C1 segment of cervical spinal cord (tissue), 14 donors: ENCODE measurements at places on chromosomes 2 and 18.

DNA sequence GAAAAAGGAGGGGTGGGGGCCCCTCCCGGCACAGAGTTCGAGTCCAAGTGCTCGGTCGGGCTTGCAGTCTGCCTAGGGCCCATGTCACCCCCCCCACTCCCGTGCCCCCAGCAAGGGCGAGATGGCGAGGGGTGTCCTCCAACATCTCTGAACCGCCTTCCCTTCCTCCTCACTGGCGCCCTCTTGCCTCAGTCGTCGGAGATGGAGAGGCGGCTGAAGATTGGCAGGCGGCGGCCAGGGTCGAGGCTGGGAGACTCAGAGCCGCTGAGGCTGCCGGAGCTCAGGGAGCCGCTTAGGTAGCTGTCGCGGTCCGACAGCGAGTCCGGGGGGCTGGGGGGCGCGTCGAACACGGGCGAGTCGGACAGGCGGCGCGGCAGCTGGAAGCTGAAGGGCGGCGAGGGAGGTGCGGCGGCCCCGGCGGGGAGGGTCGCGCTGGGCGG is 2.3 kb downstream of the ZFP36L2 start:
- peak; percentile 43 for DNase-seq

GRCh38 chr2:219213486-219214071 is 5.2 kb downstream of the ABCB6 start:
- no peak for DNase-seq

DNA sequence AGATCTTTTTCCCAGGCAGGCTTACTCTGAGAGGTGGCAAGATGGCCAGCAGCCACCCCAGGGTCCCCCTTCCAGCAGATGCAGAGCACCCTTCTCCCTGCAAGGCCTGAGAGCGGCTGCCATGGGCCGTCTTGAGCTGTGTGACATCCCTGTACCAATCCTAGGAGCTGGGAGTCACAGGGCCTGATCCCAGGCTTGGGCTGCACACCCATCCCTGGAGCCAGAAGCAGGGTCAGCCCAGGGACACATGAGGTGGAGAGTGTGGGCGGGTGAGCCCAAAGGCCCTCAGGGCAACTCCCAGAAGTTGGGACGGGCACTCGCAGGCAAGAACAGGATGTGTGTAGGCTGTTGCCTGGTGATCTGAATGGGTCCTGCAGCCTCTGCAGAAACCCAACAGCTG is 40.5 kb downstream of the CROCC2 start:
- DNase-seq, result no peak

DNA sequence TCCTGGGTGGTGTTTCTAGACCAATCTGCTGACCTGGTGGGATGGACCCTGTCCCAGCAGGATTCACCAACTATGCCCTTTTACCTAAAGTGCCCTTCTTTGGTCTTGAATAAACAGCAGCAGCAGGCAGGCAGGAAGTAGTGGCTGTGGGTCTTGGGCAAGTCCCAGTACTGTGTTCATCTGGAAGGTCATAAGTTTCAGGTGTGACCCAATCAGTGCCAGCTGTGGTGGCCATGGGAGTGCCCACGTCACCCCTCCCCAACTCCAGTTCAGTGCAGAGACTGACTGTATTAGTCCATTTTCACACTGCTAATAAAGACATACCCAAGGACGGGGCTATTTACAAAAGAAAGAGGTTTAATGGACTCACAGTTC is 148.3 kb upstream of the SRD5A2 start:
- DNase-seq, result no peak

GRCh38 chr18:3875961-3876360 is 426.0 kb downstream of the TGIF1 start:
- no peak for DNase-seq

GRCh38 chr18:54872681-54873080 is 44.4 kb downstream of the RAB27B start:
- DNase-seq, result no peak

- DNase-seq, result no peak
Observed at GRCh38 chr2:27021253-27022049, 11.3 kb upstream of the TMEM214 start.

DNA sequence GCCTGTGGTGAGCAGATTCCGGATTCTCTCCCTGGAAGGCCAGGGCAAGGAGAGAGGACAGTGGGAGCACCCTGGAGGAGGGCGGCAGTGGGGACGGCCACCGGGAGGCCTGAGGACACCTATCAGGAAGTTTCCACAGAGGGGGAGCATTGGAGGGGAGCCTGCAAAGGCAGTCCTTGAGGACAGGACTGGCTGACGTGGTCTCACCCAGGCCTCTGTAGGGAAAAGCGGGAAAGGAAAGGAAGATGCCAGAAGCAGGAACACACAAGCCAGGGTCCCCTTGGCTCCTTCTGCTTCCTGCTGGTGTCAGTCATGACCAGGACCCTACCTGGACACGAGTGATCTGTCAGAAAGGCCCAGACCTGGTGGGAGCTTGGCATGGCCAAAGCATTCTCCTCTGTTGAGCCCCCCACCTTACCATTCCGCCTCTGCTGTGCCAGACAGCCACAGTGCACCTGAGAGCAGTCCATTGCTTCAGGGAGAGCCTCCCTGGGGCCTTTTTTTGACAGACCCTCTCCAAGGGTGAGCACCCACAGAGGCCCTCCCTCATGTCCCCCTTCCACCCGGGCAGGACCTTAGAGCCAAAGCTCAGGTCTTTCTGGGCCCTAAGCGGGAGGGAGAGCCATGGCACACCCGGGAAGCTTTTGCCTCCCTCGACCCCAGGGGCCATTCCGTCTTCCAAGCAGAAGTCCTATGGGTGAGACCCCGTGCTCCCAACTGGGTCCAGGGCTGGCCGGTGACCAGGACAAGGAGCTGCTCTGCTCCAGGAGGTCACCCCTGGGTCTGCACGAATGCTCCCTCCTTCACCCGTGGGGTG is 333.1 kb downstream of the DYSF start:
- no peak for DNase-seq

GRCh38 chr2:9473308-9473984 is 905 bp upstream of the IAH1 start:
- DNase-seq, result no peak

GRCh38 chr2:29634916-29635315 is 286.5 kb downstream of the ALK start:
- DNase-seq, result no peak

GRCh38 chr2:70095720-70096670 is 8.7 kb downstream of the PCBP1 start:
- no peak for DNase-seq

- no peak for DNase-seq
Observed at GRCh38 chr2:230318190-230319121, 8.5 kb upstream of the SP140L start.

GRCh38 chr2:23077596-23077995 is 307.4 kb upstream of the KLHL29 start:
- DNase-seq, result no peak

DNA sequence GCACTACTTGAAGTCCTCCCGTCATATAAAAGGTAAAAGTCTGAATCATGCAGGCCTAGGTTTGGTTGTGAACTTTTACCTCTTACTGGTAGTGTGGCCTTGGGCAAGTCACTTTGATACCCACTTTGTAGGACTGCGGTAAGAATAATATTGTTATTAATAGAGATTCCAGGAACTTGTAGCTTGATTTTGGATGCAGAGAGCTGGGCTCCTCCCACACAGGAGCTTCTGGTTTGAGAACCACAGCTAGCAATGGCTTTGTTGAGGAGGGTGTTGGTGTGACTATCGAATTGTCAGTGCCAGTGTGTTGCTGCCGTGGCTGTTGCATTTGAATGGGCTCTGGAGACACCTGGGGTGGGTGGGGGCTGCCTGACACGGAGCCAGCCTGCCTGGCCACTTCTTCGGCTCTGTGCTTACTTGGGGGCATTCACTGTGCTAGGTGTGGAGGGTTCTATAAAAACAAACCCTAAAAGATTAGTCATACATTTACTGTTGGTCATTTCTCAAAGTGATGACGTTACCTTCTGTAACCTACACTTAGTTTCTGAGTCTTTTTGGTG is 38.5 kb downstream of the ASAP2 start:
- no peak for DNase-seq

DNA sequence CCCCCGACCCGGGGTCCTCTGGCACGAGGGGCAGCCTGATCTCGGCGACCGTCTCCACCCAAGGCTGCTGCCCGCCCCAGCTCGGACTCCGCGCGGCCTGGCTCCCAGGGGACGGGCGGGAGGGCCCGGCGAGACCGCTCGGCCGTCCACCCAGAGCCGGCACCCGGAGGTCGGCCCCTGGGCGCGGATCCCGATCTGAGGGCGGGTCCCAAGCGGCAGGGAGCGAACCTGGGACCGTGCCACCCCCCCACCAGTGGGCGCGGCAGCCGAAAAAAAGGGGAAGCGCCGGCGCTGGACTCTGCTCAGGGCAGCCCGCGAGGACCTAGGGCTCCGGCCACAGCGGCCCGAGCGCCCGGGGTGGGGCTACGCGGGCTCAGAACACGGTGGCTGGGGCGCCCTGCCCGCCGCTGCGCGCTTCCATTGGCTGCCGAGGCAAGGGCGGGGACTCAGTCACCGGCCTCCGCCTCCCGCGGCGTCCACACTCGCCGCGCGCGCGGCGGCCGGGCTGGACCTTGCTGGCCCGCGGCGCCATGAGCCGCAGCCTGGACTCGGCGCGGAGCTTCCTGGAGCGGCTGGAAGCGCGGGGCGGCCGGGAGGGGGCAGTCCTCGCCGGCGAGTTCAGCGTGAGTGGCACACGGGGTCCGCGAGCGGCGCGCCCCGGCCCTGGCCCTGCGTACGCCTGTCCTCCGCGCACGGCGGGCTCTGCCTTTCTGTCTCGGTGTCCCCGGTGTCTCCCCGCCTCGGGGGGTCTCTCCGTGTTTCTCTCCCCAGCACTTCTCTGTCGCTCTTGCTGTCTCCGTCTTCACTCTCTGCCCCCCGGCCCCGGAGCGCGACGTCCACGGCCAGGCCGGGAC is at the start of gene PTPN18:
Gene PTPN18, plus strand, starts transcription at position 479 of the 854 bp plus-strand sequence. Its CDS starts 52 bp downstream, at position 531.
- peak; percentile 23 for DNase-seq
